NCI-H2081 (cell line): ENCODE measurements at places on chromosomes 1 and 21.

DNA sequence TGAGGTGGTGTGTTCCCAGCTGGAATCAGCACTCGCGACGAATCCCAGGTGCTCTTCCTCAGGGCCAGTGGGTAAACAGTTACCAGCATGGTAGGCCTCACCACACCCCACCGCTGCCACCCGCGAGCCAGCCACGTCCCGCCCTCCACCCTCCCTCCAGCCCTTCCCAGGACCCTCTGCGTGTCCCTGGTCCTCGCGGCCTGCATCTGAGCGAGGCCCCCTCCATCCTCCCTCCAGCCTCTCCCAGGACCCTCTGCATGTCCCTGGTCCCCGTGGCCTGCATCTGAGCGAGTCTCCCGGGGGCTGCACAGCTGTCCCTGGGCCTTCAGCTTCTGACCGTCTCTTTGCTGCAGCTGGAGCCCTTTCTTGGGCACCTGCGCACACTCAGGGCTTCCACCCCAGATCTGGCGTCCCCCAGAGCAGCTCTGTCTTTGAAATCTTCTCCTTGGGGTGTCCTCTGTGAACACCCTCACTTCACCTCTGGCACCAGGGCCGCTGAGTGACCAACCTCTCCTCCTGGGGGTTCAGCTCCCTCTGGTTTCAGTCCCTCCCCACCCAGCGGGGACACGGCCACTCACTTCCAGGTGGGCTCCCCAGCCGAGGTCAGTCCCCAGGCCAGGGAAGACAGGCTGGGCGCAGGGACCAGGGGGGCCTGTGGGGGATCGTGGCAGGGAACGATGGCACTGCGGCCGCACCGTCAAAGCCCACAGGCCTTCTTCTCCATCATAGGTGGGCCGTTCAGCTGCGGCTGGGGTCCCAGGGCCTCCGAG lies 57.8 kb upstream of the COL6A2 start:
- DNase-seq: no peak

DNA sequence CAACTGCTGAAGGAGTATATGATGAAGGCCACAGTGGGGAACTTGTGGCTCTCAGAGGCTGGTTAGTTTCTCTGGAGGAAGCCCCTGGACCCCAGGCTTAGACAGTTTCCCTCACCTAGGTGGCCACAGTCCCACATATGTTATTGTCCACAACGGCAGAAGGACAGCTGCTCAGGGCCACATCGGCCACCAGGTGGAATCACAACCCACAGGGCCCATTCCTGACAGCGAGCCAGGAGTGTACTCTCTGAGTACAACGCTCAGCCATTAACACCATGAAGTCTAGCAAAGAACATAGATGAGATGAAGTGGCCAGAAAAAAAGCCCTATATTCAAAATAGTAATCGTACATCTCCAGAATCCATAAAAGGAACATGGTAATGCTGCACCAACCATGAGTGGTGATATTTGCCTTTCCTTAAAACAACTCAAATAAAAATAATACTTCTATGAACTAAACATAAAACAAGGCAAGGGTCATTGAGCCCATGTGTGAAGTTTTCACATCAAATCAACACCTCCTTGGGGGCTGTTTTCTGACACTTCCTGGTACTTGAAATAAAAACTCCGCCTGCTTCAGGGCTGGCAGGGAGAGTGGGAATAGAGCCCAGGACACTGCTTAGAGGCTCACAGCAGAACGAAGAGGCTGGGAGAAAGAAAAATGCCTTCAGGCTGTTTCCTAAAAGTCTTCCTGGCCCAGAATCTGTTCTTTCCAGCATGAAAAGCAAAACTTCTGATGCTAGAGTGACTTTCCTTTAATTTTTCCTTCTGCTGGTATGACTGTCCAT lies 383.3 kb downstream of the HHAT start:
- DNase-seq: no peak

DNA sequence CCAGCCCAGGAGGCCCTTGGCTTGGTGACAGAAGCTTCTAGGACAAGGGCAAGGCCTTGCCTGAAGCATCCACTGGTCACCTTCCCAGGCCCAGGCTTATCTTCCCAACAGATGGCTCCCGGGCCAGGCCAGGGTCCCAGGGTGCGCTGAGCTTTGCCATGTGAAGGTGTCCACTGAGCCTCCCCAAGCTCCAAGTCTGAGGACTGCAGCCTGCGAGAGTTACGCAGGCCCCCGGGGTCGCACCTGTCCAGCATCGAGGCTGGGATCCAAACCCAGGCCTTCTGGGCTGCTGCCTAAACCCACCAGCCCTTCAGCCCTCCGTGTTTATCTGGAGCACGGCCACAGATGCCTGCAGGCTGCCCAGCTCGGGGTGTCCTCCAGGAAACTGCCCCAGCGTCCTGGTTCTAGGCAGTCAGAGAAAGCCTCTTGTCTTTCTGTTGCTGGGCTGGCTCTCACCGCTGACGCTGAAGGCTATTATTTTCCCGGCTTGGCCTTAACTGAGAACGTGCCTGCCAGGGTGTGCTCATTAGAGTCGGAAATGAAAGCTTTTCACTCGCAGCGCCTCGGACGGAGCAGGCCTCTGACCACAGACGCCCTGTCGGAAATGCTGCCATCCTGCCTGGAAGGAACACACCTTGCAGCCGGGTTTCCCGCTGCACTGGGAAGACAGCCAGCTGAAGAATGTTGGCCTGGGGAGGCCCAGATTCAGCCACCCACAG lies 71.4 kb downstream of the MEGF6 start:
- no peak for DNase-seq

GRCh38 chr1:175976865-175977642 lies 230.0 kb downstream of the COP1 start:
- DNase-seq: no peak

DNA sequence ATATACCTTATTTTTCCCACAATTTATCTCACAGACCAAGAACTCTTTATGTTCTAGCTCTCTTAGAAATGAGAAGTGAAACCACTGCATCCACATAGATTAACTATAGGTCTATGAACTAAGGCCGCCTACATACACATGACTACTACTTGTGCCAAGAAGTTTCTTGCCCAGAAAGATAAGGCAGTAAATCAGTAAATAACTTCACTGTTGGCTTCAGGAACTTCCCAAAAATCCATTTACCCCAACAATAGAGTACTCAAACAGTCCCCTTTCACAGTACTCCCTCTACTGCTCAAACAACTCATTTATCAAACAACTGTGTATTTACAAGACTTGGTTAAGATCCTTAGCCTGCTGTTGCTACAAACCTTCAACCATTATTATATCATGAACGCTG lies 96.5 kb downstream of the NME7 start:
- no peak for DNase-seq

DNA sequence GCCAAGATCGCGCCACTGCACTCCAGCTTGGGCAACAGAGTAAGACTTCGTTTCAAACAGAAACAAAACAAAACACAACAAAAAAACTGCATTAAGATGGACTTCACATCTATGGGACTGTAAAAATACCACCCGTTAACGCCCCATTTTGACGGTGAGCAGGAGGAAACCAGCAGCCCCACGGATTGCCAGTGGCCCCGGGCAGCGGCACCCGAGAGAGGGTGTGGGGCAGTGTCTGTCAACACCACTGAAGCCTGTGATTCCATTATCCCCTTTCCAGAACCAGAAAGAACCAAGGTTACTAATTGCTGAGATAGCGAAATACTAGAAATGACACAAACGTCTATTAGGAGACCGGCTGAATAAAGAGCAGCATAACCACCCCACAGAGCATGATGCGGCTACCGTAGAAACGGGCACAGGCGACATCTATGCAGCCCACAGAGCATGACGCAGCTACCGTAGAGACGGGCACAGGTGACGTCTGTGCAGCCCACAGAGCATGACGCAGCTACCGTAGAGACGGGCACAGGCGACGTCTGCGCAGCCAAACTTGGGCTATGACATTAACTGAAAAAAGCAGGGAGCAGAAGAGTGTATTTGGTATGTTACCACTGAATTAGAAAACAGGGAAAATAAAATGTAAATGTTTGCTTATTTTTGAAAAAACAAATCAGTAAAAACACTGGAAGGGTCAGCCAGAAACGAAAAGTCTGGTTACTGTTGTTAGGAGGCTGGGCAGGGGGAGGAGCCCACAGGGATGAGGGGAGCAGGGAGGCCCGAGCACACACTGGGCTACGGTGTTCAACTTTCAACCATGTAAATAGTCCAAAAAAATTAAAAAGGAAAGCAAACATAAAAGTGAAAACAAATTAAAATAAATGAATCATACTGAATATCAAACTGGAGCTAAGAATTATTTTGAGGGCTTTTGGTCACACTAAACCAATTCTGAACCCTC lies 96.5 kb downstream of the NPHP4 start:
- DNase-seq: no peak

DNA sequence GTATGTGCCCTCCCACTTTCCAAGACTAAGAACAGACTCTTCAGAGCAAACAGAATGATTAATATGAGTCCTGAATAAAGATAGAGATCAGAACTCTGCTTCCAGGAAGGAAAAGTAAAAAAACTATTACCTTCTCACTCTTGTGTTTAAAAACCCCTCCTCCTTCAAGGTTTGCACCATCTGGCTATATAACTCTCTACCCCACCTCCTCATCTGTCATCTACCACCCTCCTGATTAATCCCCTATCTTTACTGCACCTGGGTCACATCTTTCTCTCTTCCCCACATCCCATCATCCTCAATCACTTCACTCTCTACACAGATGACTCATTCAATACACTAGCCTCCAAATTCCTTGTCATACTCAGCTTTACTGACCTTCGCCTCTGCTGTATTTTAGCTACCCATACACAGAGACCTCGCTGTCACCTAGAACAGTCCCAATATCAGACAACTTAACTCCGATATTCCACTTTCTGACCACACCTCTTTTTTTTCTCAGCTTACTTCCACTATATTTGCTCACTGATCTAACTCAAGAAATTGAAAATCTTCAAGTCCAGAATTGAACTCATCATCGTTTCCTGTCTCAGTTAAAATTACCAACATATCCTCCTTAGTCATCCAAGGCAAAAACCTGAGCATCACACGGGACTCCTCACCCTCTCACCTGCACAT lies 3.7 kb downstream of the SCMH1 start:
- no peak for DNase-seq

- DNase-seq: no peak
These were observed 222.6 kb downstream of the DNAH14 start for GRCh38 chr1:225152061-225152460.

DNA sequence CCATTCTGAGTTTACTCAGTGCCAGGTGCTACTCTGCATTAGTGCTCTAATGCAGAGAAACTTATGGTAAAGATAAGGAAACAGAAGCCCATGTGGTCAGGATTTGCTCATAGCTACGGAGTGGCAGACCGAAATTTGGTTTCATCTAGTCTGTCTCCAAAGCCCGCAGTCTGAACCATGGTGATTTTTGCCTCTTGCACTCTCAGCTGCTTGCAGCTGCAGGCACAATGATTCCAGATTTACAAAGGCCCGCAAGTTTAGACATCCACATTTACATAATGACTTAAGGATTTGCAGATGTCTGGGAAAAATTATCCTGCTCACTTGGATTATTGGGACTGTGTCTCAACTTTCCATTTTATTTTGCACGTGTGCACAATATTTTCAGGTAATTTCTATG lies 161.3 kb upstream of the KCNJ6 start:
- no peak for DNase-seq

DNA sequence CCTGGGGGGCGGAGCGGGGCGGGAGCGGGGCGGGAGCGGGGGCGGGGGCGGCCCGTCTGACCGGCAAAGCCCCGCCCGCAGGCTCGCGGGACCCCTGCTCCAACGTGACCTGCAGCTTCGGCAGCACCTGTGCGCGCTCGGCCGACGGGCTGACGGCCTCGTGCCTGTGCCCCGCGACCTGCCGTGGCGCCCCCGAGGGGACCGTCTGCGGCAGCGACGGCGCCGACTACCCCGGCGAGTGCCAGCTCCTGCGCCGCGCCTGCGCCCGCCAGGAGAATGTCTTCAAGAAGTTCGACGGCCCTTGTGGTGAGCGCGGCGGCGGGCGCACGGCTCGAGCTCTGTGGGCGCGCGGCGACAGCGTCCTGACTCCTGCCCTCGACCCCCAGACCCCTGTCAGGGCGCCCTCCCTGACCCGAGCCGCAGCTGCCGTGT lies 21.2 kb downstream of the AGRN start:
- DNase-seq: no peak

DNA sequence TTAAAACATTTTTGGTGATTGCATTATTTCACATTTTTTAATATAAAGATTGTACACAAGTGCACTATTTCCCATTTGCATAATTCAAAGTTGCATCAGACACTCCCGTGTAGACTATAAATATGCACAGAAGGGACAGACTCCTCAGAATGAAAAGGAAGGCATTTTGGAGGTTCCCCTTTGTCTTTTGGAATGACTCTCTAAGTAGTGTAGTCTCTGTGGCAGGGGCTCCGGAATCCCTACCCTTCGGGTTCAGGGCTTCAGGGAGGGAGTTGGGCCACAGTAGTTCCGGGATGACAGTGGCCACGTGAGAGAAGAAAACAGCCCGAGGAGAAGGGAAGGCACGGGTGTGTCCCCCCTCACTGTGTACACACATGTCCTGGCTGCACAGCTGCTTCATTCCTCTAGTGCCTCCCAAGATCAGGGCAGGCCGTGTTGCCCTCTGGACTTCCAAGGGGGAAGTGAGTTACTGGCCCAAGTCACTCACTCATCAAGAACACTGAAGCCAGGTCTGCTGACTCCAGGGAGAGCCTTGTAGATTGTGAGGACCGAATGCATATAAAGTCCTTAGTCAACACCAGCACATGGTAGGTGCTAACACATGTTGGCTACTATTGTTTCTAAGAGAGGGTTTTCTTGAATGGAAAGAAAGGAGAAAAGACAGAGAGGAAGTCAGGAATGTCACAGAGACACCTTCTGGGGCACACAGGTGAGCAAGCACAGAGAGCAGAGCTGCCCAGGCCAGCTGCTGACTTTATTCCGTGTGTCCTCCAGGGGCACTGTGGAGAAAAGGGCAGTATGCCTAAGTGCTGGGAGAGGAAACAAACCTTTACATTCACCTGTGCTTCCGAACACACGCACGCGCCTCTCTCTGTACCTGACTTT lies 39.8 kb downstream of the LHX4 start:
- no peak for DNase-seq

DNA sequence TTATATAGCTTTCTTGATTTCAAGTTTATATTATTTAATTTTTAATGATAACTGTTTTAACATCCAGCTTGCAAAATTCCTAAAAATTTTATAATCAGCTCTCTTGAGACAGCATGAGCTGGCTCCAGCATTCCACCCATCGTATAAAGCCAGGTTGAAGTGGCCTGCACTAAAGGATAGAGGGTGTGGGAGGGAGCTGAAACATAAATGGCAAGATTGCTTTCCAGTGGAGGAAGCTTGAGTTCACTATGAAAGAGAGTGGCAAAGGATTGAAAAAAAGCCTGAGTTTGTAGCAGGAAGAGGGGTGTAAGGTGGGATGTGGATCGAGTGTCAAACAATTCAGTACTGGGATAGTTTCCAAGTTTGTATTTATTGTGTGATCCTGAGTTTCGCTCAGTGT lies 48.5 kb upstream of the ZNF644 start:
- no peak for DNase-seq

DNA sequence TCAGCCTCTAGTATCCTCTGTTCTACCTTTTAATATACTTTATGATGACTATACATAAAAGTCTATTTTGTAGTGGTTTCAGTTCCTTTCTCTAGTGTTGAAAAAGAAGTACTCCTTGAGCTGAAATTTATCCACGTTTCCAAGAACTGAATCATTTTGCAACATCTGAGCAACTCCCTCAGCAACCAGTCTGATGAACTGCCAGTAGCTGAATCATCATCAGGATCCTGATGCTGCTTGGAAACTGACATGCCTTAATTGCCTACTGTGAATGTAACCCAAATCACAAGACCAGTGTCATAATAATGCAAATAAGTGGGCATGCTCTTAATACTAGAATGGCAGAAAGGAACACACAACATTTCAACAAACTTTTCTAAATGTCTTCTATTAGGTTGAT lies 103.3 kb downstream of the CYYR1 start:
- no peak for DNase-seq

GRCh38 chr1:19079541-19080472 lies 123.3 kb upstream of the IFFO2 start:
- DNase-seq: no peak
